ENCODE measurements at places on chromosomes 2 and 18.
A peak's percentile ranks its signal among the peaks of the same experiment; 100 is the strongest.

GRCh38 chr2:221312634-221313033, 259.5 kb downstream of the EPHA4 start:
- DNase-seq = no peak

DNA sequence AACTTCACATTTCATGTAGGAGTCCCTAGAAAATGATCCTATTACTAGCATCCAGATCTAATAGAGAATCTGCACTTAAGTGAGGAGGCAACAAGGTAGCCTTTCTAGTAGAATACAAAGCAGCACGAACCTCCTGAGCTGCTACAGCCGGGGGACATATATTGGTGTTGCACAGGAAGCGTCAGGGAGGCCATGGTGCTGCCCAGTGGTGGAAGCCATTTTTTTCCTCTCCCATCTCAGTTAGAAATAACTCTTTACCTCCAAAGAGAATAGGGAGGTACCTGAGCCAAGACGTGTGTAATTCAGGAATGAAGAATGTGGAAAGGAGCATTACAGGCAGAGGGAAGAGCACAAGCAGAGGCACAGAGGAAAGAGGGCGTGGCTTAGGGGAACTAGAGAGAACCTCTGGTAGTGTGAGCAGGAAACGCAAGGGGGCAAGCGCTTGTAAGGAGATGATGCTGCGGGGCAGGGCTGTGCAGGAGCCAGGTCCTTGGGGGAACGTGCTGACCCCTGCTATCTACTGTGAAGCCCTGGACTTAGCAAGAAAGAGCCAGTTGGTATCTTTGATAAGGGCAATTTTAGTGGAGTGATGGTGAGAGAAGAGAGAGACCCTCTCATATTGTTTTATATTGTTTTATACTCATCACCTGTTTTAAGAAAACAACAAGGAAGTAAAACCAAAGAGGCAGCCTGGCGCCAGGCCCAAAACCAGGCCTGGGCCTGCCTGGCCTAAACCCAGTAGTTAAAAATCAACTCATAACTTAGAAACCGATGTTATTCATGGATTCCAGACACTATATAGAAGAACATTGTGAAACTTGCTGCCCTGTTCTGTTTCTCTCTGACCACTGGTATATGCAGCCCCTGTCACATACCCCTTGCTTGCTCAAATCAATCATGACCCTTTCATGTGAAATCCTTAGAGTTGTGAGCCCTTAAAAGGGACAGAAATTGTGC, 50.0 kb upstream of the TTC39C start:
- DNase-seq = no peak

DNA sequence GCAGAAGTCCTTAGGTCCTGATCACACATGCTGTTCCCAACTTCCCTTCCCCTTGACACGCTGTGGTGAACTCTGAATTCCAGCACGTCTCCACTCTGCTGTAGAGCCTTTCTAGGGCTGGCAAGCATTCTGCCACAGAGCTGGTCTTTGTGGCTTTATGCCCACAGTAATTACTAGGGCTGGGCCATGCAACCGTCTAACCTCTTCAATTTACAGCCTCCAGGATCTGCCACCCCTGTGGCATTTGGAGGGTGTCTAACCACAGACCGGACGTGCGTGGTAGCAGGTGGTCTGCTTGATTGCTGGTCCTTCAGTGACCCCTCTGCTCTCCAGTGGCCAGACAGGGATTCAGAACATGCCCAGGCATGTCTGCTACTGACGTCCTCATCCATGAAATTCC, 43.1 kb upstream of the TGFA start:
- DNase-seq = no peak

DNA sequence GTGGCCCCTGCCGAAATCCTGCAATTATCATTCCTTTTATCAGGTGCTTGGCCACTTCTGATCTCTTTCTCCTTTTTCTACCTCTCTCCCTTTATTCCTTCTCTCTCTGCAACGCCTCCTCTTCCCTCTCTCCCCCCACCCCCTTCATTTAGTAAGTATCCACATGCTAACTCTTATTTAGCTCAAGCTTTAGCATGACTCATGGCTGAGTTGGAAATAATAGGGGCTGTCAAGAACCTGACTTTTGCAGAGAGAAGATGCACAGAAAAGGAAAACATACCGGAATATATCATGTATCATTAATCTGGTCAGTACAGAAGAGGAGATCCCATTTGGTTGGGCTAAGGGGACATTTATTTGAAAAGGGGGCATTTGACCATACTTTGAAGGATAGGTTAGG, 33.1 kb downstream of the FAM171B start:
- DNase-seq = no peak

GRCh38 chr2:219881851-219882250, 254.4 kb downstream of the SLC4A3 start:
- DNase-seq = no peak

DNA sequence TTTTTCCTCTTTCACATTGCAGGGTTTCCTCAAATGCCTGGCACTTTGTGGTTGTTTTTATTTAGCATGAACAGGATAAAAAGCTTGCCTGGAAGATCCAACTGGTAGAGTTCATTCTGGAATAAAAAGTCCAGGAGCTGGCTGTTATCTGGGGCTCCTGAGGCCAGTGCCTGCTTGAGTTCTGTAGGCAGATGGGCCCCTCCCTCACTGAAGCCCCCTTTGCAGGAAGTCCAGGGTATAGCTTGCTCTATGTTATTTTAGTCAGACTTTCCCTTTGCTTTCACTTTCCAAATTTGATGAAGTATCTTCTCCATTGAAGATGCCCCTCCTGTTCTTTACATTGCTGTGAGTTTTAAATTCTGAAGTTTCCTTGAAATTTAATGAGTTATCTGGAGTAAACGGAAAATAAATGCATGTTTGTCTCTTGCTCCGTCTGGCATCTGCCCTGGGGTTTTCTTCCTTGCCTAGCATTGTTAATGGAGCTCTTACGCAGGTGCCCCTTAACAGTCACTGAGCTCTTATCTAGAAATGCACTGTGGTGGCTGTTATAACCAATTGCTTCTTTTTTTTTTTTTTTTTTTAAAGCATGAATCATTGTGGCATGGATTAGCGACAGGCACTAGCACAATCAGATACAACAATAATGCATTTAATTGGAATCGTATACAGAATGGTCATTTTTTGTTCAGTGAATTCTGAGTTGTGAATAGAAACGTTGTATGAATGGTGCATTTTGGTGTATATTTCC, 27.0 kb upstream of the LPIN1 start:
- no peak for DNase-seq

DNA sequence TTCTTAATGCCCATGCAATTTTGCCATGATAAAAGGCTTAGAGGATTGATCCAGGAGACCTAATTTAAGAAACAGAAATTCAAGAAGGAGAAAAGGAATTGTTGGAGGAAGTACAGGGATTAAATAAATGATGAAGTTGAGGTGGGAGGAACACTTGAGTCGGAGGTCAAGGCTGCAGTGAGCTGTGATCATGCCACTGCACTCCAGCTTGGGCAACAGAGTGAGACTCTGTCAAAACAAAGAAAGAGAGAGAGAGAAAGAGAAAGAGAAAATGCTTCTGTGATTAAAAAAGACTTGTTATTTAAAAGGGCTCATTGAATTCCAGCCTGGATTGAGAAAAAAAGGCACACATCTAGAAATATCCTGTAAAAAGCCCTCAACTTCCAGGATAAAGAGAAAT, 123.2 kb downstream of the B3GNT2 start:
- no peak for DNase-seq

- no peak for DNase-seq
These were observed 109.0 kb downstream of the ICA1L start for GRCh38 chr2:202762556-202762955.

- DNase-seq = no peak
These were observed 49.1 kb downstream of the ARHGAP28 start for GRCh38 chr18:6778459-6779247.

DNA sequence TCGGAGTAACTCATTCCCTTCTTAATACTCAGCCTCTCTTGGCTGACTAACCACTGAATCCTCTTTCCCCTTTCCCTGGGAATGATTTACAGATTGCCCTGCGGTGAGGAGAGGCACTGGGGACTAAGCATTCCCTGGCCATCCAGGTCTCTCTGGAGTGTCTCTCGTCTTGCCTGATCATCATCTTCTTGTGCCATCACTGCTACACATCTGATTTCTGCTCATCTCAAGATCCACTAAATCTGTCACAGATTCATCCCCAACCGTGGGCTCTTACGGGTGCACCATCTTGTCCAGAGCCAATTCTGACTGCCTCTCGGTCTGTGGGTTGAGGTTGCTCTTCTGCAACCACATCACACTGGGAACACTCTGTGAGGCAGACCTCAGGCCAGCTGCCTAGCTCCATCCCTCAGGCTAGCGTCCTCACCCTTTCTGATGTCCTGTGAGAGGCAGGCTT, 12.0 kb downstream of the SFTPB start:
- DNase-seq = no peak

- peak; percentile 80 for DNase-seq
These were observed 472 bp downstream of the SLC20A1 start for GRCh38 chr2:112646102-112646719.

GRCh38 chr2:75415731-75416130, 145.0 kb downstream of the EVA1A start:
- DNase-seq = no peak

DNA sequence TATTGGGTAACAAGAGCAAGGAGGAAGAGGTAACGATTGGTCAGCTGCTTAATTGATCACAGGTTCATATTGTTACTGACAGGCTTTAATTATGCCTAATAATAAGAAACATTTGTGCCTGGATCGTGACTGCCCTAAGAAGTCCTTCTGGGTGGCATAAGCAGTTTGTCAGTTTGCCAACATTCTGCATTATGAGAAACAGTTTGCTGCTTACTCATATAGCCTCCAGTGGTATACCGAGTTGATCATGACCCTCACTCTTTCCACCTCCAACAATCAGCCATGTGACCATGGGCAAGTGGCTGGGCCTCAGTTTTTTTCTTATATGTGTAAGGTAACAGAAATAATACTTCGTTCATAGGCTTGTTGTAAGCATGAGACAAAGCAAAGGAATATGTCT, 96.6 kb upstream of the CABLES1 start:
- DNase-seq = no peak

- no peak for DNase-seq
These were observed 45.7 kb downstream of the FAM210A start for GRCh38 chr18:13680612-13681011.

DNA sequence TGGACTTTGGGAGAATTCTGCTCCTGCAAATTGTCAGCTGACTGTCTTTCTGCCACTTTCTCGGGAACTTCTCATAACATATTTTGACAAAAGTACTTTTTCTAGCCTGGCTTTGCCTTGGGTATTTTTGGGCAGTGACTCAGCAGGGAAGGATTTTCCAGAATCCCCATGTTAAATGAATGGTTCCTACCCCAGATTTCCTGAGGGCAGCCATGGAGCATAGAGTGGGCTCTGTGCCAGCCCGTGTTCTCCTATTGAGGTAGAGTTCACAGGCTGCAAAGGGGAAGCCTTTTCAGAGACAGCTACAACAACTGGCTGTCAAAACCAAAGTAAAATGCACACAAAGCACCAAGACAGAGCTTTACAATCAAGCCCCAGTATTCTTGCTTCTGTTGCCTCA, 59.8 kb downstream of the BMP10 start:
- no peak for DNase-seq

- DNase-seq = no peak
These were observed 1.4 kb upstream of the UCN start for GRCh38 chr2:27309651-27310050.

DNA sequence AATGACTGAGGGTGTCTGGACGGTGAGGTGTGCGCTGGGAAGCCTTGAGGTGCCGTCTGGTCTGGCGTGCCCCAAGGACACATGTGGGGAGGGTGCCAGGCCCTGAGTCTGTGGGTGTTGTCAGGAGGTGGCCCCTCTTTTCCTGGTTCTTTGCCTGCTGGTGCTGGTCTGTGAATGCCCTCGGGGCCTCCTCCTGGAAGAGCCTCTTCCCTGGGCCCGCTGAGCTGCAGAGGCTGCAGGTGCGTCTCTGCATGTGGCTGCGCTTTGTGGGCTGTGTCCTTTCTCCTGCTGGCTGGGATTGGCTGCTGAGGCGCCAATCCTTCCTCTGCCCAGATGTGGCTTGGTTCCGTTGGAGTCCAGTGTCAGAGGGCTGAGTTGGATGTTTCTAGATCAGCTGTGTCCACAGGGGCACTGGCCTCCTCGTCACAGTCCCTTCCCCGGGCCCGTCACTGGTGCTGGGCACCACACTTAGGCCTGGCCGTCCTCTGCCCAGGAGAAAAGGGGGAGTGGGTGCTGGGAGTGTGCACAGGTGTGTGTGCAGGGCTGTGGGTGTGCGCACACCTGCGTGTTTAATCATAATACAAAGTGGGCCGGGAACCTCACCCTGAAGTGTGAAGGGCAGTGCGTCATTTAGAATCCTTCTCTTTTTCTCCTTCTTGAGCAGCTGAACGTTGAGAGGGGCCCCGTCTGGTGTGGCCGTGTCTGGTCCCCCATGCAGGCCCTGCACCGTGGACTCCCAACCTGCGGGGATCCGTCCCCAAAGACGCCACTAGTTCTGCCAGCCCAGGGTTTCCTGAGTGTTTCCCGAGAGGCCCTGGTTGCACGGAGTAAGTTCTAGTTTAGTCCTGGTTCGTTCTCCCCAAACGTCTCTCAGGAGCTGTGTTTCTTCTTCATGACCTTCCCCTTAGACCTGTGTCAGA, 35.5 kb downstream of the RTP5 start:
- DNase-seq = peak; percentile 59

GRCh38 chr2:238231251-238231793, 8.5 kb downstream of the HES6 start:
- peak; percentile 86 for DNase-seq

GRCh38 chr18:4157352-4157751, 297.8 kb downstream of the DLGAP1 start:
- DNase-seq = no peak

GRCh38 chr2:39508198-39508597, 71.1 kb upstream of the MAP4K3 start:
- no peak for DNase-seq

- DNase-seq = no peak
These were observed 15.5 kb downstream of the CUL3 start for GRCh38 chr2:224569654-224570053.

DNA sequence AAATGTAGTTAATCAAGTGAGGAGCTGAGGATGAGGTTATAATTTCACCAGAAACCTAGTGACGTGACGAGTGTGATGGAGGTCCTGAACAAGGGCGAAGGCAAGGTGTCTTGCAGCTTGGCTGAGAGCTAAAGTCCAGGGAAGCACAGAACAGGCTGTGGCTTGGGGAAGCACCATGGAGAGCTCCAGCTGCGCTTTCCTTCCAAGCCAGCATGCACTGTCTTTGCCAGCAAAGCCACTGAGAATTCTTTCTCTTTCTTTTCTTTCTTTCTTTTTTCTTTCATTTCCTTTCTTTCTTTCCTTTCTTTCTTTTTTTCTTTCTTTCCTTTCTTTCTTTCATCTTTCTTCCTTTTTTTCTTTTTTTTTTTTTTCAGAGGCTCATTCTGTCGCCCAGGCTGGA, 239.3 kb downstream of the FBXO15 start:
- DNase-seq = no peak

GRCh38 chr18:6022845-6023244, 127.5 kb upstream of the TMEM200C start:
- DNase-seq = no peak

DNA sequence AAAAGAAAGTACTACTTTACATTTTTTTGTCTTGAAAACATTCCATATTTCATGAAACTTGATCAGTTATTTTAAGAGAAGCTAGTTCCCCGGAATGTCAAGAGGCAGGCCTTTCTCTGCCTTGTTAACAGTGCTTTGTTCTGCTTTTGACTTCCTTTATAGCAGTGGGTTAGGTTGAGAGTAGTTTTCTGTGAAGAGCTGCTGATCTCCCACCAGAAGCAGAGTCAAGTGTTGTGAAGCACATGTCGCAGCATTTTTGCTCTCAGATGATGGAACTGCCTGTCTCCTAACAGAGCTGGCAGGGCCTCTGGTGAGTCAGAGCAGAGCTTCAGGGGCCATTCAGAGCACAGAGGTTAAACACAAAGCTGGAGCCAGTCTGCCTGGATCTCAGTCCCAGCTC, 871.8 kb downstream of the SLC4A3 start:
- DNase-seq = no peak
